ENCODE measurements at places on chromosomes 16 and 17. TPM values are rescaled to one million over a fixed set of nuclear protein-coding genes. Genes with fewer than 3 reads are reported as not detected.

GCGR gene
- total RNA-seq = not detected

CPNE7 gene
- total RNA-seq = 201 TPM

CD19 gene
- 0.27 TPM for total RNA-seq

CSH1 gene
- total RNA-seq = not detected

CCDC92B gene
- total RNA-seq = 0.17 TPM

ABCA8 gene
- total RNA-seq = 0.44 TPM

KRTAP4-6 gene
- not detected for total RNA-seq

ST6GALNAC1 gene
- not detected for total RNA-seq

- H3K36me3 ChIP-seq = 0 out of 2 replicates have a peak, but pooled peaks cover 5% of the 10 kb centered on the region
- H3K4me3 ChIP-seq = no peak overlapping the region
- DNase-seq = no peak
- no peaks in the 10 kb centered on the region for H3K27me3 ChIP-seq
These were observed 12.7 kb downstream of the MMP15 start for GRCh38 chr16:58038219-58038641.

DNA sequence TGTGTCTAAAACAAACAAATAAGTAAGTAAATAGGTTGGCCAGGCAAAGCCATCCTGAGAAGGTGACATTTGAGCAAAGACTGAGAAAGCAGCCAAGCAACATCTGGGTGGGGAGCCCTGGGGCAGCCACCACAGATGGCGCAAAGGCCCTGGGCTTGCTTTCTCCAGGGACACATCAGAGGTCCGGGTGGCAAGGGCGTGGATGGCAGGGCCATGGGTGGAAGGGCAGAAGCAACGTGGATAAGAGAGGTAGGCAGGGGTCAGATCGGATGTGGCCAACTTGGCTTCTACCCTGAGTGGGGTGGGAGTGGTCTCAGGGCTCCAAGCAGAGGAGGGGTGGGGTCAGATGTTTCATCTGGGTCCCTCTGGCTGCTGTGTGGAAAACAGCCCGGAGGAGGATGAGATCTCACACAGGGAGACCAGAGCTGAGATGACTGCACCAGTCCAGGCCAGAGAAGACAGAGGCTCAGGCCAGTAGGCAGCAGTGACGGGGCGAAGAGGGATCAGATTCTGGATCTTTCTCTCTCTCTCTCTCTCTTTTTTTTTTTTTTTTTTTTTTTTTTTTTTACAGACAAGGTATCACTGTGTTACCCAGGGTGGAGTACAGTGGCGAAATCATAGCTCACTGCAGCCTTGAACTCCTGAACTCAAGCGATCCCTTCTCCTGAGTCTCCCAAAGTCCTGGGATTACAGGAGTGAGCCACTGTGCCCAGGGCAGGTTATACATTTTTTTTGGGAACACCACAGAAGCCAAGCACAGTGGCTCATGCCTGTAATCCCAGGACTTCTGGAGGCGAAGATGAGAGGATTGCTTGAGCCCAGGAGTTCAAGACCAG is 6.1 kb upstream of the SPN start:
- H3K4me1 ChIP-seq = no peaks in the 10 kb centered on the region
- no peaks in the 10 kb centered on the region for H3K36me3 ChIP-seq
- H3K27me3 ChIP-seq = no peaks in the 10 kb centered on the region
- no peak for DNase-seq
- no peak overlapping the region for H3K4me3 ChIP-seq

DNA sequence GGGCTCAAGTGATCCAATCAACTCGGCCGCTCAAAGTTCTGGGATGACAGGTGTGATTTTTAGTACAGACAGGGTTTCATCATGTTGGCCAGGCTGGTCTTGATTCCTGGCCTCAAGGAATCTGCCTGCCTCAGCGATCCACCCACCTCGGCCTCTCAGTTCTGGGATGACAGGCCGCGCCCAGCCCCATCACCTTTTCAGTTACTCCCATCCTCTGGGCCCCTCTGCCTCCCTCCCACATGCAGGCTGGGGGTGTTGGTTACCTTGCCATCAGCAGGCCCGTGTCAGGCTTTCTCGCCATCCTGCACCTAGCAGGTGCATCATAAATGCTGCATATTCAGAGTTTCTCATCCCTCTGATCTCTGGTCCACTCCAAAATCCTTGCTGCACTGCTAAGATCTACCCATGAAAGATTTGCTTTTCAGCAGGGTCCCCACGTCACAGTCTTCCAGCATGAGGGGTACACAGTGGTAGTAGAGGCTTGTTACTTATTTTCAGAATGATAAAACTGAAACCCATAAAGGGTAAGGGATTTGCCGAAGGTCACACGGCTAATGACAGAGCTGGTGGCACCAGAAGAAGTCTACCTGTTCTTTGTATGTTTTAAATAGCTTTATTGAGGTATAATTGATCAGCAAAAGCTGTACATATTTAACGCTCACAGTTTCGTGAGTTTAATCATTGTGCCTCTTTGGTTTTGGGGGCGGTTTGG is 16.6 kb downstream of the PMM2 start:
- peaks cover 75% of the 10 kb centered on the region for H3K36me3 ChIP-seq
- H3K4me1 ChIP-seq = no peaks in the 10 kb centered on the region
- H3K27me3 ChIP-seq = no peaks in the 10 kb centered on the region
- no peak for DNase-seq
- H3K27ac ChIP-seq = no peak overlapping the region

DNA sequence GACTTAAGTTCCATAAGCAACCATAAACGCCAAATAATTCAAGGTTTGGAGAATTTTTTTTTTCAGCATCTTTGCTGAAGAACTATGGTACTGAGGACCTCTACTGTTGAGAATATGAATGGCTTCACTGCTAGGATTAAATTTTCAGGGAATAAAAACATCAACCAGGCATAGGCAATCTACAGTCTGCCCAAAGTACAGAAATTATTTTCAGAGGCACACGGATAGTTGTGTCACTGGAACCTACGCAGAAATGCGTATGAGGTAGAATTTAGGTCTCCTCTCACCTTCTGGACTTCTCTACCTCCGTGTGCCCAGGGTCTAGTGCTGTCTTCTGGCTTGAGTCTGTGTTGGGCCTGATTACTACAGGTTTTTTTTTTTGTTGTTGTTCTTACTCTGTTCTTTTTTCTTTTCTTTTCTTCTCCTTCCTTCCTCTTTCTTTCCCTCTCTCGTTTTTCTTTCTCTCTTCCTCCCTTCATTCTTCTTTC is 39.7 kb downstream of the NACA2 start:
- H3K27me3 ChIP-seq = no peaks in the 10 kb centered on the region
- H3K4me1 ChIP-seq = peaks cover 30% of the 10 kb centered on the region
- no peaks in the 10 kb centered on the region for H3K36me3 ChIP-seq
- peak; percentile 59 for DNase-seq
- H3K27ac ChIP-seq = peak overlapping the region; percentile 63
- H3K4me3 ChIP-seq = no peak overlapping the region

GRCh38 chr16:30491744-30492308 is 19.3 kb downstream of the ITGAL start:
- H3K36me3 ChIP-seq = no peaks in the 10 kb centered on the region
- H3K4me3 ChIP-seq = no peak overlapping the region
- H3K4me1 ChIP-seq = peaks cover 7% of the 10 kb centered on the region
- H3K27ac ChIP-seq = no peak overlapping the region
- no peaks in the 10 kb centered on the region for H3K27me3 ChIP-seq
- no peak for DNase-seq

- no peaks in the 10 kb centered on the region for H3K36me3 ChIP-seq
- no peak overlapping the region for H3K4me3 ChIP-seq
- peaks cover 4% of the 10 kb centered on the region for H3K4me1 ChIP-seq
- H3K27ac ChIP-seq = no peak overlapping the region
- H3K27me3 ChIP-seq = no peaks in the 10 kb centered on the region
These were observed 2.0 kb upstream of the NDRG4 start for GRCh38 chr16:58497935-58498334.

- no peaks in the 10 kb centered on the region for H3K27me3 ChIP-seq
- H3K27ac ChIP-seq = no peak overlapping the region
- DNase-seq = no peak
- H3K36me3 ChIP-seq = peaks cover 10% of the 10 kb centered on the region
These were observed 29.4 kb downstream of the OR1D5 start for GRCh38 chr17:3033741-3034577.

DNA sequence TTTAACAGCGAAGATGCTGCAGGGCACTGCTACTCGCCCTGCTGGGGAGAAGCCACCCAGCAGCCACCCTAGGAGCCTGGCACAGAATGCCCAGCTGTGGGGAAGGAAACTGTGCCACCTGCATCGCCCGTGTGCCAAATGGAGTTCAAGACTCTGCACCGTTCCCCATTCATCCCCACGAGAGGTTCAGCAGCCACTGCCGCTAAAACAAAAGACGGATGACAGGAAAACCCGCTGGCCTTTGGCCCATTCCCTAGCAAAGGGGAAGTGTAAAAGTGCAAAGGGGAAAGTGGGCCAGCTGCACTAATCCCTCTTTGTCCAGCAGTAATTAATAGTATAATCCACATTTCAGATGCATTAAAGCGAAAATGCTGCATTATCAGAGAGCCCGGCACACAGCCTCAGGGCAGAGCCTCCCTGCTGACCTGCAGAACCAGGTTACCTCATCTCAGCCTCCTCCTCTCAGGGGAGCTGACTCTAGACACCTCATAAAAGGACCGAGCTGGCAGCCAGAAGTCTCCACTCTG is 37.7 kb downstream of the ZFHX3 start:
- no peak for DNase-seq
- no peak overlapping the region for H3K27ac ChIP-seq
- H3K27me3 ChIP-seq = no peaks in the 10 kb centered on the region
- no peaks in the 10 kb centered on the region for H3K36me3 ChIP-seq
- H3K4me3 ChIP-seq = no peak overlapping the region

DNA sequence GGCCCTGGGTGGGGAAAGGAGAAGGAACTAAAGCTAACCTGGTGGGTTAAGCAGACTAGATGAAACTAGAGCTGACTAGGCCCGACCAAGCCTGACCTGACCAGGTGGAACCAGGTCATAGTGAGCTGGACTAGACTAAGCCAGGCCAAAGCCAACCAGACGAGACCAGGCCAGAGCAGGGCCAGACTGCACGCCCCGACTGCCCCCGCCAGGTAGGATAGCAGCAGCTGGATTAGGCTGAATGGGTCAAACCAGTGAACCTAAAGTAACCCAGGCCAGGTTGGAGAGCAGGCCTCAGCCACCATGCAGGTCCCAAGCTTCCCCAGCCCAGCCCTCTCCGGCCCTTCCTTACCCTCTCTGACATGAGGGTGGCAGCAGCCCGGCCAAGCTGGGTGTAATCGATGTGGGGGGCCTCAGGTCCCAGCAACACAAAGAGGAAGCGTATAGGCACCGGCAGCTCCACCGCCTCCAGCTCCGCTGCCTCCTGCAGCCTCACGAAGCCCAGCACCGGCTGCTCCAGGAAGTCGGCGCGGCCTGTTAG is 9.1 kb downstream of the SLC4A1 start:
- H3K36me3 ChIP-seq = no peaks in the 10 kb centered on the region
- no peak for DNase-seq
- H3K27ac ChIP-seq = no peak overlapping the region
- no peaks in the 10 kb centered on the region for H3K4me1 ChIP-seq

DNA sequence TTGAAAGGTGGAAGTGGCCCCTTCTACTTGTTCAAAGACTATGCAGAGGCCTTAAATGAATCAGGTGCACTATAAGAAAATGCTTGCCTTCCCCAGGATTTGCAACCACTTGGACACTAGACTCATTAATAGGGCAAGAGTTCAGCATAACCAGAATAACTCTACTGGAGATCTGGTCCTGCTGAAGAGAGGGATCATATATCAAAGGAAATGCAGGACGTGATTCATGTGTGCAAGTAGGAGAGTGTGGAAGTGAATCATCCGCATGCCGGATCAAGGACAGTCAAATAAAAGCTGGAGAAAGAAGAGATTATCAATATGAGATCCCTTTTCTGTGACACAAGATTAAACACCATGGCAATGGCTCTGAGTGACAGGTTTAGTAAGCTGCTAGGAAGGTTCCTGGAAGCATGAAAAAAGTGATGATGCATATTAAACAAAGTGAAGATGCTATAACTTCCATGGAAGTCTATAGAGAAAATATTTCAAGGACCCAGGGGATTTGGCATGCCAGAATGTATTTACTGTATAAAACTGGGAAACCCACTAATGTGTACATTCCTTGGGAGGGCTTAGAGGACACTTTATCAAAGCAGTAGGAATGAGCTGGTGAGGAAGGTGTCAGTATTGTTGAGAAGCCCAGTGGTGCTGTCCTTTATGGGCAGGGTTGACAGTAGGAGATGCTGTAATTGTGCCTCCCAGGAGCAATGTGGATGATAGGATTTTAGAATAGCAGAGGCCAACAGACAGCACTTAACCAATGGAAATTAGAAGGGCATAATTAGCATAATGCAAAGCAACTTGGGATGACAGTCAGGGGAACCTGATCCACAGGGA is 133.1 kb downstream of the ABCA8 start:
- H3K27ac ChIP-seq = peak overlapping the region; percentile 53
- no peaks in the 10 kb centered on the region for H3K36me3 ChIP-seq
- H3K4me1 ChIP-seq = peaks cover 34% of the 10 kb centered on the region
- no peaks in the 10 kb centered on the region for H3K27me3 ChIP-seq
- peak; percentile 97 for DNase-seq

GRCh38 chr16:78552106-78552675 is 452.7 kb downstream of the WWOX start:
- H3K27me3 ChIP-seq = no peaks in the 10 kb centered on the region
- H3K4me1 ChIP-seq = no peaks in the 10 kb centered on the region
- no peak overlapping the region for H3K27ac ChIP-seq

GRCh38 chr17:59105852-59106462 is 723 bp downstream of the TRIM37 start:
- no peak for DNase-seq
- peak overlapping the region; percentile 80 for H3K27ac ChIP-seq
- H3K36me3 ChIP-seq = peaks cover 10% of the 10 kb centered on the region
- peak overlapping the region; percentile 86 for H3K4me3 ChIP-seq
- H3K4me1 ChIP-seq = peaks cover 12% of the 10 kb centered on the region
- H3K27me3 ChIP-seq = no peaks in the 10 kb centered on the region
